ENCODE measurements at places on chromosomes 1 and 21.

- DNase-seq: no peak
Observed at GRCh38 chr1:54137534-54138061, 15.2 kb downstream of the CDCP2 start.

DNA sequence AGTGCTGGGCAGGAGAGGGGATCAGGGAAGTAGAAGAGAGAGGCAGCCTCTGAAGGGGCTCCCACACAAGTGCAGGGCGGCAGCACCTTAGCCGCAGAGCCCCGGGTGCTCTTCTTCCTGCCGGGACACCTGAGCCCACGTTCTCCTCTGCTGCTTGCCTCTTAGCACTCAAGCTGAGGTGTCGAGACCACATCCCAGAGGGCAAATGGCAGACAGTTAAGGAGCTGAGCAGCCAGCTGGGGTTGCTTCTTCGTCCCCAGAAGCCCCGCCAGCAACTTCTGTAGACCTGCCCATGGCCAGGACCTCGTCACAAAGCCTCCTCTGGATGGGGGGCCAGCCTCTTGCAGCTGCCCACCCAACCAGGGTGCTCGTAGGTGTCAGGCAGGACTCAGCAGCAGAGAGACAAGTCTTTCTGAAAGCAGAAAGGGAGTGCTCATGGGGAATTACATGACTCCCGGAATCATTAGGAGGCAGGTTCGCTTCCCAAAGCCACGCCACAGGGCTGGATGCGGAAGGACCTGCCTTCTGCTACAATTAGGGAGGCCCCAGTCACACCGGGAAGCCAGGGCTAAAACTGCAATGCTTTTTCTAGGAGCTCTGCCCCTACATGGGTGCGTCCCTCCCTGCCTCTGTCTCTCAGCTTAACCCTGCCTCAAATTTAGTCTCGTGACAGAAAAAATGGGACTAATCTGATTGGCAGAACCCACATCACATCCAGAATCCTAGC, 141.4 kb upstream of the RAB4A start:
- DNase-seq: no peak

GRCh38 chr1:39413902-39414528, 77.4 kb upstream of the BMP8A start:
- no peak for DNase-seq

- DNase-seq: peak; percentile 52
Observed at GRCh38 chr1:44714944-44715571, 15.9 kb downstream of the RNU5D-1 start.

DNA sequence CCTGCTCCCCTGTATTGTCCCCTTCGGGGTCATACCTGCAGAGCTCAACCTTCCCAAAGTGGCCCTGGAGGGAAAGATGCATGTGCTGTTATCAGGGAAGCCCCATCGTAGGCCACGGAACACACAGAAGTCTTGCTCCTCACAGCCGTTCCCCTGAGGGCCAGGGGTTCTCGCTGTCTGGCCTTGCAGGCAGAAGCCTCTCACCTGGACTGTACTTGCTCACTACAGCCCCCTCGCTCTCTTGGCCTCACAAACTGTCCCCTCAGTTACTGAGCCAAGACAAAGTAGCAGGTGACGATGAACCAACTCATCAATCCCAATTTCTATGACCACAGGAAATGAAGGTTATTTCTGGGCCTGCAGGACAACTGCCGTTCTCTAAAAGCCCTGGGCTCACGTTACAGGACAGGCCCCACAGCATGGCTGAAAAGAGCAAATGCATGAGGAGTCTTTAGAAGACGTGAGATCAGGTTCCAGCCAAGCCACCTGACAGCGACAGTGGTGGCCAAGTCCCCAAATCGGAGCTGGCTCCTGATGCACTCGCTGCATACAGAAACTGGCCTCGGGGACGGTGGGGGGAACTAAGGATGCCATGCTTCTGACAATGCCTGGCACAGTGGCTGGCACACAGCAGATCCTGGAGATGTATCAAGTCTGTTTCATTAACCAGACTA, 95.0 kb downstream of the RAVER2 start:
- no peak for DNase-seq

- DNase-seq: no peak
Observed at GRCh38 chr1:162631546-162632191, 595 bp upstream of the DDR2 start.

- no peak for DNase-seq
Observed at GRCh38 chr1:157781048-157781447, 4.1 kb upstream of the FCRL2 start.

- DNase-seq: no peak
Observed at GRCh38 chr1:150127868-150128267, 21.8 kb upstream of the PLEKHO1 start.

- no peak for DNase-seq
Observed at GRCh38 chr1:45968941-45969666, 163.3 kb downstream of the PIK3R3 start.

DNA sequence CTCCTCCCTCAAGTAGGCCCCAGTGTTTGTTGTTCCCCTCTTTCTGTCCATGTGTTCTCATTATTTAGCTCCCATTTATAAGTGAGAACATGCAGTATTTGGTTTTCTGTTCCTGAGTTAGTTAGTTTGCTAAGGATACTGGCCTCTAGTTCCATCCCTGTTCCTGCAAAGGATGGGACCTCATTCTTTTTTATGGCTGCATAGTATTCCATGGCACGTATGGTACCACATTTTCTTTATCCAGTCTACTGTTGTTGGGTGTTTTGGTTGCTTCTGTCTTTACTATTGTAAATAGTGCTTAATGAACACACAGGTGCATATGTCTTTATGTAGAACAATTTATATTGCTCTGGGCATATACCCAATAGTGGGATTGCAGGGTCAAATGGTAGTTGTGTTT, 232.9 kb downstream of the TPR start:
- no peak for DNase-seq
